ENCODE measurements at places on chromosomes 7 and 10.

- no peak for DNase-seq
These were observed 51.1 kb downstream of the ADRB1 start for GRCh38 chr10:114094795-114095194.

- DNase-seq = no peak
These were observed 249.2 kb downstream of the PARD3 start for GRCh38 chr10:34565934-34566333.

- peak; percentile 53 for DNase-seq
These were observed 32.8 kb upstream of the FAM20C start for GRCh38 chr7:159370-160270.

- DNase-seq = no peak
These were observed 41.0 kb downstream of the CLRN3 start for GRCh38 chr10:127851661-127852194.

- no peak for DNase-seq
These were observed 36.7 kb downstream of the WBP1L start for GRCh38 chr10:102780527-102780808.

DNA sequence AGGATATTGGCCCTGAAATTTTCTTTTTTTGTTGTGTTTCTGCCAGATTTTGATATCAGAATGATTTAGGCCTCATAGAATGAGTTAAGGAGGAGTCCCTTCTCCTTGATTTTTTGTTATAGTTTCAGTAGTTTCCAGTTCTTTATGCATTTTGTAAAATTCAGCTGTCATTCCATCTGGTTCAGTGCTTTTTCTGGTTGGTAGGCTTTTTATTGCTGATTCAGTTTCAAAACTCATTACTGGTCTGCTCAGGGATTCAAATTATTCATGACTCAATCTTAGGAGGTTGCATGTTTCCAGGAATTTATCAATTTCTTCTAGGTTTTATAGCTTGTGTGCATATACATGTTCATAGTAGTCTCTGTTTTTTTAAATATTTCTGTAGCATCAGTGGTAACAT, 10.1 kb upstream of the TMEM196 start:
- DNase-seq = no peak

DNA sequence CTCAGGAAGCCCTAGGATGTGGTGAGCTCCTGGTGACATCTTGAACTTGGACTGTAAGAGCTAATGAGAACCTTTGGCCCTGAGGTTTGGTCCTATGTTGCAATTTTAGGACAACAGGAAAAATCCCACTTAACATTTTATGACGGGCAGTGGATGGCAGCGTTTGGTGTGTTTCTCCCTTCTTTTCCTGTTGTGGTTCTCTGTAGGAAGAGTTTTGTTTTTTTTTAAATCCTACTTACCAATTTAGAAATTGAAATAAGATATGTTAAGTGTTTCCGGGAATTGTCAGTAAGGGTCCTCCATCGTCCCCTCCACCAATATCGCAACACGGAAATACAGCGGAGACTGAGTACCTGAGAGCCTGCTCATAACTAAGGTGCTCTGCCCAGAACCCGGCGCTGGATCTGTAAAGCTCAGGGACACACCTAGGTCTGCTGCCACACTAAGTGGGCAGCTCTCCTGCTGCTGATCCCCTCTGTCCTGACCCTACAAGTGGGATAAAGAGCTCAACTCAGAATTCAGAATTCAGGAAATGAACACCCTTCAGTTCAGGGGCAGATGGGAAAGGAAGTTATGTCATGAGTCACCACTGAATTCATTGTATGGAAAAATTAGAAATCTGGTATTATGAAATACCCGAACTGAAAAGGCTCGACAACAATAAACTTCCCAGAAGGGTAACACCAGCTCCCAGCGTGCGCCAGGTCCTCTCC, 9.1 kb upstream of the PROSER2 start:
- DNase-seq = no peak

GRCh38 chr10:35925493-35925892, 283.4 kb upstream of the FZD8 start:
- DNase-seq = no peak

- DNase-seq = peak; percentile 73
These were observed 33.3 kb downstream of the GET4 start for GRCh38 chr7:909358-910329.

GRCh38 chr10:43160046-43160920, 22.0 kb downstream of the CSGALNACT2 start:
- no peak for DNase-seq

GRCh38 chr10:102431452-102432124, 786 bp downstream of the CUEDC2 start:
- DNase-seq = no peak

DNA sequence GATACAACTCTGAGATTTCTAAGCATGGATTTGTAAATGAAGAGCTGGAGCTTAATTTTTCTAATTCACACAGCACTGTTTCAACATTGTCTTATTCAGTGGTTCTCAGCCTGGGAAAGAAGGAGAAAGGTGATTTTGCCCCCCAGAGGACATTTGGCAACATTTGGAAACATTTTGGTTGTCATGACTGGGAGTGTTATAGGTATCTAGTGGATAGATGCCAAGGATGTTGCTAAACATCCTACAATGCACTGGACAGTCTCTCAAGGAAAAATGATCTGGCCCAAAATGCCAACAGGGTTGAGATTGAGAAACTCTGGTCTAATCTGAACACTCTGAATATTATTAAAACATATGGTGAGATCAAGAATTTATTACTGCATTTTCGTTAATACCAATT, 3.8 kb upstream of the CAV2 start:
- no peak for DNase-seq

GRCh38 chr10:51748959-51749358, 49.6 kb upstream of the CSTF2T start:
- DNase-seq = no peak

- no peak for DNase-seq
These were observed 606.6 kb downstream of the KCNMA1 start for GRCh38 chr10:77030974-77031373.

DNA sequence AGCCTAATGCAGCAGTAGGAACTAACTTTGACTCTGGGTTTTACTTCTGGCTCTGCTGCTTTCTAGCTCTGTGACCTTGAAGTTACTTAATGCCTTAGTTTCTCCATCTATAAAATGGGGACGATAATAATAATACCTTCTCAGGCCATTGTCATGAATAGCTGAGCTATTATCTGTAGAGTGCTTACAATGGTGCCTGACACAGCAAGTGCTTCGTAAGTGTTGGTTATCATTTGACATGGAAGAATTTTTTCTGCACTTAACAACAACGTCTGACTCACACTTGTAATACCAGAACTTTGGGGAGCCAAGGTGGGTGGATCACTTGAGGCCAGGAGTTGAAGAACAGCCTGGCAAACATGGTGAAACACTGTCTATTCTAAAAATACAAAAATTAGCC, 140.5 kb downstream of the ARL4A start:
- DNase-seq = no peak

DNA sequence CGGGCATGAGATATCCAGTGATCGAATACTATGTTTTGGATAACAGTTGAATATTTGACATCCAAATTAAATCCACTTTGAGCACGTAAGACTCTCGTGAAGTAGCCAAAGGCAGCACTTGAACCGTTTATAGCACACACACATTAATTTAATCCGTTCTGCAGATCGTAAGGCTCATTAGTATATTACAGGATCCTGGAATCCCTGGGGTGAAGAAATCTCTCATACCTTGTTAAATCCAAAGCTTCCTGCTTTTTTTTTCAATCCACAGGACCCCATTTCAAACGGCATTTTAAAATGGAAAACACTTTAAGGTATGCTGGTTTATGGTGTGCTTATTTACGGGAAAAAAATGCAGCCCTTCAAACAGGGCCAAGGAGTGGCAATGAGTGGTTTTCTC, 158.4 kb upstream of the ADARB2 start:
- DNase-seq = no peak

DNA sequence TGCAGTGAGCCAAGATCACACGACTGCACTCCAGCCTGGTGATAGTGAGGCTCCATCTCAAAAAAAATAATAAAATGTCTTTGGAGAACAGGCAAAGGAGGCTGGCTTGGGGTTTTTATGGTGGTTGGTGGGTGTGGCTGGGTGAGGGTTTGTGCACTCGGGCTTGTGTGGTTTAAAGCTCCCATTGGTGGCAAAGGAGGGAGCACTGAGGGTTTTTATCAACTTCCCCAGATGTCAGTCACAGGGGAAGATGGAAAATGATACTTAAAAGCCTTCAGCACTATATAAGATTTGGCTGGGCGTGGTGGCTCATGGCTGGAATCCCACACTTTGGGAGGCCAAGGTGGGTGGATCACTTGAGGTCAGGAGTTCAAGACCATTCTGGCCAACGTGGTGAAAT, 16.3 kb upstream of the RNF216 start:
- DNase-seq = no peak

- no peak for DNase-seq
These were observed 14.8 kb upstream of the WAPL start for GRCh38 chr10:86536294-86536861.

- no peak for DNase-seq
These were observed 213.4 kb downstream of the PPP1R3A start for GRCh38 chr7:113705439-113705838.

GRCh38 chr10:96719200-96719599, 1.1 kb downstream of the PIK3AP1 start:
- no peak for DNase-seq

DNA sequence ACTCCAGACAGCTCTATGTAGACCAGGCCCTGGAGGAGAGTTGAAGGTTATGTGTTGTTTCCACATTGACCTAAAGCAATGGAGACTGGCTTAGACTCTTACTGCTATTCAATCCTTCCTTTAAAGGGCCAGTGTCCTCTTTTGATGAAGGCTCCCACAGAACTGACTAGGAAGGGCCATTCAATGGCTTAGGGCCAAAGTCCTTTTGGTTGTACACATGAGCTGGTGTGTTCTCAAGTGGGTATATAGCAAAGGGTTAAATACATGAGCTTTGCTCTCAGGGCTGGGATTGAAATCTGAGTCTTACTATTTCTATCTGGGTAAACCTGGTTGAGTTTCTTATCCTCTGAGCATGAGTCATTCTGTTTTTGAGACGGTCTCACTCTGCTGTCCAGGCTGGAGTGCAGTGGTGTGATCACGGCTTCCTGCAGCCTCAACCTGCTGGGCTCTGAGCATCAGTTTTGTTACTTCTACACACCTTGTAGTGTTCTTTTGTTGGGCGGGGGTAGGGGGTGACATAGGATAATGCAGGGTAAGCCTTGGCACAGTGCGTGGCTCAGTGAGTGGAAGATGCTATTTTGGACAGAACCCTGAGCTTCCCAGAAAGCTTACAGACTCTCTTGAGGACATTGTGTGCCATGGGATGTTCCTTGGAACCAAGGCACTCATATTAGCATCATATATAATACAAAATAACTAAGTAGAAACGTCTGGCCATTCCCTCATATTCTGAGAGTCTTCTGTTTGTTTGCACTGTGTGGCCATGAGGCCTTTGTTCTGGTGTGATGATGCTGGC, 90.1 kb downstream of the ABCC2 start:
- no peak for DNase-seq

DNA sequence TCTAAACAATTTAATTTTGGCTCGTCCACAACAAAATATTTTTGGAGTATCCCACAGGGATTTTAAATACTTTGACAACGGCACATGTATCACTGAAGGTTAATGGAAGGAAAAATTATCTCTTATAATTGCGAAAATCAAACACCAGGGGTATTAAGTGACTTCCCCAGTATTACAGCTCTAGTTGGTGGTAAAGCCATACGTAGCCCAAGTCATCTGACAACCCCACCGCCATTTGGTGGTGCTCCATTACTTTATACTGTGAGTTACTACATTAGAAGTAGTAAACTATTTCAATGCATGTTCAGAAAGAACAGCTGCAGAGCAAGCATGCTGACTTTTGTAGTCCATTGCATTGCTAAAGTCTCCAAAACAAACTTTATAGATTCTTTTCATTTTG, 179.7 kb downstream of the HGF start:
- no peak for DNase-seq

GRCh38 chr10:69416695-69417094, at the start of gene TACR2:
TACR2 (minus strand) TSS chr10:69416918; CDS start chr10:69416323, 595 bp downstream.
- DNase-seq = no peak

GRCh38 chr7:111384065-111384891, 178.0 kb downstream of the IMMP2L start:
- DNase-seq = no peak

- DNase-seq = no peak
These were observed 1307.8 kb upstream of the CELF2 start for GRCh38 chr10:9709849-9710248.

DNA sequence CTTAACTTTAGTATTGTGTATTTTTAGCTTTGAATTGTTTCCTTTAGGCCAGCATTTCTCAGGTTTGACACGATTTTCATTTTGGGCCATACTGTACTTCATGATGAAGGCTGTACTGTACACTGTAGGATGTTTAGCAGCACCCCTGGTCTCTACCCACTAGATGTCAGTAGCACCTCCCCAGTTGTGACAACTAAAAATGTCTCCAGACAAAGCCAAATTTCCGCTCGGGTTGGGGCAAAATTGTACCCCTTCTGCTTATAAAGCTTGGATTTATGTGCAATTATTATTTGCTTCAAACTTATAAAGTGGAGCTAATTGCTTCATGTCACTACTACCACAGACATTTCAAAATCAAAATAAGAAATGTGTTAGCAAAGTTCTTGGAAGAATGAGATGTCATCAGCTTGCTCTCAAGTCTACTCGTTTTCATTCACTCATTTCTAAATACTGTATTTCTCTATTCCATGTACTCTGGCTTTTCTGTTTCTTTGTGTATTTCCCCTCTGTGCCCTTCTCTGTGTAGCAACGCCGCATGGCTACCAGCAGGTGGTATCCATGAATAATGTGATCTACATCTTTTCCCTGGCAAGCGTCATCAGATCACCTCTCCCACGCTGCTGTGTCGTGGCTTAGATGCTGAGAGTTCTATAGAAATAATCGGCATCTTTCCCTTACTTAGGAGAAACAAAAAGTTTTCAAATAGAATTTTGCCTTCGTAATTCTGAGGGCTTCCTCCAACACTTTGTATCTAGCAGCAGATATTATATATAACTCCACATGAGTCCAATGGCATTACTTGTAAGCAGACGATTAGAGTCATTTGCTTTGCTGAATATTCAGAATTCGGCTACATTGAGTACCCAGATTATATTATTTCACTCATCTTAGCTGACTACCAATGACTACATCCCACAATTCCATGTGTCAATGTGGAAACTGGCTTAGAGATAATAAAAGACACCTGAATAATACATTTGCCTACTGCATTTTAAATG, 47.8 kb upstream of the CALCR start:
- peak; percentile 16 for DNase-seq

DNA sequence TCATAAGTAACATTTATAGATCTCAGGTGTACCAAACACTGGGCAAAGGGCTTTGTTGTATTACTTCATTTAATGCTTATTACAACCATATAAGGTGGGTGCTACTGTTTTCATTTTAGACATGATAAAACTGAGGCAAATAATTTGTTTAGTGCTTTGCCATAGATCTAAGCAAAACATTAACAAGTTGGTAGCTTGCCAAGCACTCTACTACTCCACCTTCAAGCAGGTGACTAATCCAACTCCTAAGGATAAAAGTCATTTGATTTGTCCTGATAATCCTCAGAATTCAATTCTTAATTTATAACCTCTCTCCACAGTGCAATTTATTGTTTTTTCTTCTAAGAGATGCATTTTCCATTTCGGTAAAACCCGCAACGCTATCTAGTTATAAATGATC, 646.4 kb downstream of the GRM8 start:
- no peak for DNase-seq
